Caki2 (cell line): ENCODE measurements at places on chromosomes 4 and X. TPM values are rescaled to one million over a fixed set of nuclear protein-coding genes. Genes with fewer than 3 reads are reported as not detected.

CYTL1 gene
- not detected in 2 replicates for total RNA-seq

KLHL13 gene
- total RNA-seq: 37.4 and 44.4 TPM in 2 replicates

GUCY1B1 gene
- 33.8 and 35.6 TPM in 2 replicates for total RNA-seq

RBM46 gene
- total RNA-seq: 3.5 TPM in 1 of 2 replicates, not detected in the other

SSX4 gene
- not detected in 2 replicates for total RNA-seq

SLC4A4 gene
- 18.0 and 22.1 TPM in 2 replicates for total RNA-seq

- peak; percentile 25 for DNase-seq
Measured at GRCh38 chr4:182103614-182104319, 139.4 kb upstream of the TENM3 start.

GRCh38 chr4:37388681-37389365, 144.3 kb downstream of the NWD2 start:
- DNase-seq: no peak

DNA sequence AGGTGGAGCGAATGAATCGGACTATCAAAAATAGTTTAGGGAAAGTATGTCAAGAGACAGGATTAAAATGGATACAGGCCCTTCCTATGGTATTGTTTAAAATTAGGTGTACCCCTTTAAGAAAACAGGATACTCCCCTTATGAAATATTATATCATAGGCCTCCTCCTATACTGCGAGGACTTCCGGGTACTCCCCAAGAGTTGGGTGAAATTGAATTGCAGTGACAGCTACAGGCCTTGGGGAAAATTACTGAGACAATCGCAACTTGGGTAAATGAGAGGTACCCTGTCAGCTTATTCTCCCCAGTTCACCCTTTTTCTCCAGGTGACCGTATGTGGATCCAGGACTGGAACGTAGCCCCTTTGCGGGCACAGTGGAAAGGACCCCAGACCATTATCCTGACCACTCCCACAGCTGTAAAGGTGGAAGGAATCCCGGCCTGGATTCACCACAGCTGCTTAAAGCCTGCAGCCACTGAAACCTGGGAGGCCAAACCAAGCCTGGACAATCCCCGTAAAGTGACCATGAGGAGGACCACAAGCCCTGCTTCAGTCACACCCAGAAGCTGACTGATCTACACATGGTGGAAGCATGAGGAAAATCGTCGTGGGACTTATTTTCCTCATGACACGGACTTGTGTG, 1138.1 kb downstream of the ARAP2 start:
- no peak for DNase-seq

DNA sequence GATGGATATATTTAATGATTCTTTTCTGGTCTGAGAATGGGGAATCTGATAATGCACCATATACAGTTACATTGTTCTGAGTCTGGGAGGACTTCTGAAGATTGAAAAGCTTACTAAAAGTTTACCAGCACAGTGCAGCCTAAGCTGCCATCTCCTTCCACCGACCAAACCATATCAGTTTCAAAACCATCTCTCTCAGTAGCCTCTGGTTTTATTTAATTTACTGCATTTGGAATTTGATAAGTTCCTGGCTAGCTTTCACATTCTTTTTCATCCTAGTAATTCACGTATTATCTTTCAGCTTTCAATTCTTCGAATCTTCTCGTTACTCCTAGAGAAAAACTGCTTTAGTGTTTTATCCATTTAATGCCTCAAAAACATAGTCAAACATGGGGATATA, 181.4 kb upstream of the HCCS start:
- no peak for DNase-seq

DNA sequence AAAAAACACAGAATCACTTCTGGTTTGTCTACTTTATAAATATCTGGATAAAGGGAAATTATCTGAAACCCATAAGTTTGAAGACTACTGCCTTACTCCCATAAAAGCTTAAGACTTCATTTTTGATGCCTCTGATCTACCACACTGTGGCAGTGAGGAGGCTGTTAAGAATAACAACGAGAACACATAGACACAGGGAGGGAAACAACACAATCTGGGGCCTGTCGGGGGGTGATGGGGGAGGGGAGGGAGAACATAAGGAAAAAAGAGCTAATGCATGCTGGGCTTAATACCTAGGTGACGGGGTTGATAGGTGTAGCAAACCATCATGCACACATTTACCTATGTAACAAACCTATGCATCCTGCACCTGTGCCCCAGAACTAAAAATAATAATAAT, 573.7 kb downstream of the GBA3 start:
- DNase-seq: no peak

GRCh38 chr4:101790521-101791181, at the start of gene BANK1:
TSS of gene BANK1 (plus strand) at chr4:101790730. CDS start at chr4:101790881, 151 bp downstream.
- DNase-seq: peak; percentile 66

DNA sequence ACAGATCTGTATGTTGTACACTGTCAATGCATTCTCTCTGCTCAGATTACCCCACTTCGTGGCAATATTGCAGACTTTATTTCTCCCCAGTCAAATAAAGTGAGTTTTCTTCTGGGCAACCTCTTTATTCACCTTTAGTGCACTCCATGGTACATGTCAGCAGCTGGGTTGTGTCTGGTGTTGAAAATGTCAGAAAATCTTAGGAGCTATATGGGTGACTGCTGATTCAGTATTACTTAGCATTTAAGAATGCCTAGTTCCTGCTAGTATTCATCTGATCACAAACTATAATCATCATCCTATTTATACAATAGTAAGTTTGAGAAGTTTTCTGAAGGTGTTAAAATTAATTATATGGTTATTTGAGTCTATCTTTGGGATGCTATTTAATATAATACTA, 112.5 kb downstream of the CFAP299 start:
- no peak for DNase-seq

- no peak for DNase-seq
Measured at GRCh38 chrX:38669428-38669827, 108.1 kb downstream of the TSPAN7 start.

DNA sequence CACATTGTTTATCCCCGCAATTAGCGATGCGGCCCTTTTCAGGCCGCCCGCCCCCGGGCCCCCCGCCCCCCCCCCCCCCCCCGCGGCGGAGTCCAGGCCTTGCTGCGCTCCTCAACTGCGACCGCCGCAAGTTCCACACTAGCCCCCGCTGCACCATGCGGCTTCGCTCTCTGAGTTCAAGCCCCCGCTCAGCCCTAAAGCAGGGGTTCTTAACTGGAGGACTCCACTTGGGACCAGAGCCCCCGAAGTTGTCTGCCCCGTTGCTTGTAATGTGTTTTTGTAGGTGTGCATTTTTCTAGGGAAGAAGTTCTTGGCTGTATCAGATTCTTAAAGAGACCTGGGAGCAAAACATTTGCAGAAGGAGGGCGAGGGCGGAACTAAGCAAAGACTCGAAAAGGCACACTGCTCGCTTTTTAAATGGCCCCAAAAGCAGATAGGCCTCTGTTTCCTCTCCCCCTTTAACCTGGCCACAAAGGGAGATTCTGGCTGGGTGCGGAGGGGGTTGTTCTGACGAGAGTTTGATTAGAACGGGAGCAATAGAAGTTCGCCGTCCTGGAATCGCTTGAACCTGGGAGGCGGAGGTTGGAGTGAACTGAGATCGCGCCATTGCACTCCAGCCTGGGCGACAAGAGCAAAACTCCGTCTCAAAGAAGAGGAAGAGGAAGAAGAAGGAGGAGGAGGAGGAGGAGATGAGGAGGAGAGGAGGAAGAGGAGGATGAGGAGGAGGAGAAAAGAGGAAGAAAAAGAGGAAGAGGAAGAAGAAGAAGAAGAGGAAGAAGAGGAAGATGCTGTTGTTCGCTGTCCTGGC, 2.3 kb upstream of the MSX1 start:
- DNase-seq: no peak

- no peak for DNase-seq
Measured at GRCh38 chr4:109032671-109033070, 269.8 kb downstream of the COL25A1 start.

GRCh38 chr4:140134746-140135425, 19.1 kb downstream of the MAML3 start:
- no peak for DNase-seq

DNA sequence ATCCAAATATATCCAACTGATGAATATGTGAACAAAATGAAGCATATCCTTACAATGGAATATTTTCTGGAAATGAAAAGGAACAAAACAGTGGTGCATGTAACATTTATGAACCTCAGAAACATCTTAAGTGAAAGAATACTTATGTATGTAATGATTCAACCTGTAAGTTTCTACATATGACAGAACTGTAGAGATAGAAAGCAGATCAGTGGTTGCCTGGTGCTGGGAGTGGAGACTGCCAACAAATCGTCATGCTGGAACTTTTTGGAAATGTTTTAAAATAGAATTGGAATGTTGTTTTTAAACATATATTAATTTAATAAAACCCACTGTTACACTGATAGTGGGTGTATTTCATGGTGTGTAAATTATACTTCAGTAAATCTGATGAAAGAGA, 667.5 kb downstream of the RAPGEF2 start:
- DNase-seq: no peak

GRCh38 chr4:152063621-152064240, 302.9 kb upstream of the GATB start:
- DNase-seq: no peak

GRCh38 chrX:123222920-123223319, 38.8 kb downstream of the GRIA3 start:
- DNase-seq: no peak

GRCh38 chr4:150345207-150345744, 236.7 kb upstream of the MAB21L2 start:
- no peak for DNase-seq

DNA sequence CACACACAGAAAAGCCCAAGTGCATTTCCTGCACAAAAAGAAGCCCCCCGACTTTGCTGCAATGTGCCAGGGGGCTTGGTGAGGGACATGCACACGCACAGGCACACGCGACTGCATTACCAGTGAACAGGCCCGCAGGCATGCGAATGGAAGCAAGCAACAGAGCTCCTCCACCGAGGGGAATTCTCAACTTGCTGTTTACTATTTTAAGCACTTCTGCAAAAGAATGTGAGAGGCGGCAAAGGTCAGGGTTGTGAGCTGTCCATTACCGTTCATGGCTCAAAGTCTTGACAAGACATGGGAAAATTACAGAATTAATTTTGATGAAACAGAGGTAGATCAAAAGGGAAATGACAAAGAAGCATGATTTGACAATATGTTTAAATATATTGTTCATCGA, 342.5 kb upstream of the NOCT start:
- no peak for DNase-seq

GRCh38 chrX:17596546-17597205, 140.6 kb upstream of the SCML1 start:
- peak; percentile 75 for DNase-seq
